ENCODE measurements at places on chromosomes 11 and 22.

- no peak for DNase-seq
Observed at GRCh38 chr11:35611741-35612140, 6.5 kb upstream of the FJX1 start.

- no peak for DNase-seq
Observed at GRCh38 chr11:126585388-126585773, 229.9 kb downstream of the ST3GAL4 start.

DNA sequence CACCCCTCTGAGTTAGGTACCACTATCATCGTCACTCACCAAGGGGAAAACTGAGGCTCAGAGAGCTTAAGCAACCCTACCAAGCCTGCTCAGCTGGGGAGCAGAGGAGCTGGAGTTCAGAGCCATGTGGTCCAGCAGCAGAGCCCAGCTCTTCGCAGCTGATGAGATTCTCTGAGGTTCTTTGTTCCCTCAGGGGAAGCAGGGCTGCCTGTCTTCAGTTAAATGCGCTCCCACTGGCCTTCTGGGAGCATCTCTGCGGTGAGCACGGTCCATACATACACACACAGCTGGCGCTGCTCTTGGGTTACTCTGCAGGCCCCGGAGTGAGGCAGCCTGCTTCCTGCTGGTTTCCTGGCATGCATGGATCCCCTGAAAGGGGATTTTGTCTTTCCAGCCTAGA lies 5.2 kb upstream of the PTGDR2 start:
- no peak for DNase-seq

DNA sequence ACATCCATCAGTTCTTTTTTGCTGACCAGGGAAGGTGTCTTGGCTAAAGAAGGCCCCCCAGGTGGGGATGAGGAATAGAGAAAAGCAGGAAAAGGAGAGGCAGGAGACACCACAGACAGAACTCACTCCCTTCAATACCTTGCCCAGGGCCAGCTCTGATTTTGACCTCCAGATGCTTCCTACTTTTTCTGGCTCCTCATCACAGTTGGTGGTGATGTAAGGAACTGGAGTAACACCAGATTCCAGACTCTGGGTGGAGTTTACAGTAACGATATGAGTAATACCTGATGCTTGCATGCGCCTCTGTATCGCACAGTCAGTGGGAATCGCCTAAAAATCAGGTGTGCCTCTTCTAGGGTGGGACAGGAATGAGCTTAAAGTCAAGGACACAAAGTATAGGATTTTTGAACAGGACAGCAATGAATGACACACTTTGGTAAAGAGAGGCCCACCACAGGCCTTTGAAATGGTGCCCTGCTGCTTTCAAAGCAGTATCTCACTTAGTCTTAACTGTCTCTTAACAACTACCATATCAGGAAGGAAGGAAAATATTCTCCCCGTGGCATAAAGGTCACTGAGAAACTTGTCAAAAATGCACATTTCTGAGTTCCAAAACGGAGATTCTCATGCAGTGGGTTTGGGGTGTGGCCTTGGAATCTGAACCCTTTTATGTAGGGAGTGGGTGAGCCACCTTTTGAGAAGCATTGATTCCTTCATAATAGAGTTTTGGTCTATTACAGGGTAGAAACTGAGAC lies 140.8 kb downstream of the SNX19 start:
- no peak for DNase-seq

- no peak for DNase-seq
Observed at GRCh38 chr22:32353292-32353691, 4.4 kb upstream of the RFPL3 start.
